ENCODE measurements at places on chromosomes 11 and 22.

GRCh38 chr11:58577555-58578135 lies 1.2 kb upstream of the ZFP91 start:
- DNase-seq: peak; percentile 29

DNA sequence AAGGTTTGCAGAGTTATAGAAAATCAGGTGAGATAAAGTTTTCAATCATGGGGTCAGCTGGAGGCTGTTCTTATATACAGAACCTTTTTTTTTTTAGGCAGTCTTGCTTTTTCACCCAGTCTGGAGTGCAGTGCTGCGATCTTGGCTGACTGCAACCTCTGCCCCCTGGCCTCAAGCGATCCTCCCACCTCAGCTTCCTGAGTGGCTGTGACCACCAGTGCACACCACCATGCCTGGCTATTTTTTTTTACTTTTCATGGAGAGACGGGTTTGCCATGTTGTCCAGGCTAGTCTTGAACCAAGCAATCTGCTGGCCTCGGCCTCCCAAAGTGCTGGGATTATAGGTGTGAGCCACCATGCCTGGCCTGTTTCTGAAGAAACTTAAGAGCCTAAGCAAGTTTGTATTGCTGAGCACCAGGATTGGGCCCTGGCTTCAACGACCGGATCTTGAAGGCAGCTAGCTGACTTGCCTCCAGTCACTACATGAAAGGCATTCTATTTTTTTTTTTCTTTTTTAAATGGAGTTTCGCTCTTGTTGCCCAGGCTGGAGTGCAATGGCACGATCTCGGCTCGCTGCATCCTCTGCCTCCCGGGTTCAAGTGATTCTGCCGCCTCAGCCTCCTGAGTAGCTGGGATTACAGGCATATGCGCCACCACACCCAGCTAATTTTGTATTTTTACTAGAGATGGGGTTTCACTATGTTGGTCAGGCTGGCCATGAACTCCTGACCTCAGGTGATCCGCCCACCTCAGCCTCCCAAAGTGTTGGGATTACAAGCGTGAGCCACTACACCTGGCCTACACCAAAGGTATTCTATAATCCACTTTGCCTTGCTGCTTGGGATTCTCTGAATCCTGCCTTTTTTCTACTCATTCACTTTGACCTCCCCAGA lies 7.6 kb downstream of the XBP1 start:
- DNase-seq: no peak

- DNase-seq: no peak
Measured at GRCh38 chr11:76023236-76024068, 182.8 kb downstream of the WNT11 start.

- no peak for DNase-seq
Measured at GRCh38 chr11:2797741-2798361, 87.7 kb downstream of the CDKN1C start.

All from thoracic aorta (tissue), 2 donors.